Stimulated activated CD8-positive, alpha-beta memory T cell treated with anti-CD3 and anti-CD28 coated beads, Interleukin-15, amount 100 ng/mL, for 1 hour (primary cell): ENCODE measurements at places on chromosomes 11 and 22.

GRCh38 chr11:2670541-2671100 is 29.2 kb downstream of the KCNQ1OT1 start:
- DNase-seq = no peak

- DNase-seq = no peak
These were observed 228.5 kb upstream of the SESN3 start for GRCh38 chr11:95459291-95460042.

DNA sequence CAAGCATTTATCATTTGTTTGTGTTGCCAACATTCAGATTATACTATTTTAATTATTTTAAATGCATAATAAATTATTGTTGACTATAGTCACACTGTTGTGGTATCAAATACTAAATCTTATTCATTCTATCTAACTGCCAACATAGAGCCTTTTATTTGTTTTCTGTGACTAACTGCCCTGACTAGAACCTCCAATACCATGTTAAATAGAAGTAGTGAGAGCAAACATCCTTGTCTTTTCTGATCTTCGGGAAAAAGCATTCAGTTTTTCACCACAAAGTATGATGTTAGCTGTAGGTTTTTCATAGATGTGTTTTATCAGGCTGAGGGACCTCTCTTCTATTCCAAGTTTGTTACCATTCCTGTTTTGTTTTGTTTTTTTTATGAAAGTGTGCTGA is 15.2 kb downstream of the TRIM34 start:
- no peak for DNase-seq

DNA sequence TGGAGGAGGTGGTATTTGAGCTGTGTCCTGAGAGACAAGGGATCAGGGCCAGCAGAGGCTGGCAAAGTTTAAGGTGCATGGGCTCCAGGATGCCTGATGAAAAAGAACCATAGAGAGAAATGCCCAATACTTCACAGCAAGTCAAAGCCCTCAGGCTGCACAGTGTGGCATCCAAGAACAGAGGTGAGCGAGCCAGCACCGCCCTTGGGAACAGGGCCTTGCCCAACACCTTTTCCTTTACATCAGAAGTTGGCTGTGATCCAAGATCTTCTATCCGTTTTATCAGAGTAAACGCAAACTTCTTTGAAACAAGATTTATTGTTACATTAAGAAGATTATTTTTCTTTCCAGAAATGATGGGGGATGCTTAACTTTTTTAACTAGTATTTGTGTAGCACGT is 1.4 kb downstream of the B3GNT6 start:
- no peak for DNase-seq

DNA sequence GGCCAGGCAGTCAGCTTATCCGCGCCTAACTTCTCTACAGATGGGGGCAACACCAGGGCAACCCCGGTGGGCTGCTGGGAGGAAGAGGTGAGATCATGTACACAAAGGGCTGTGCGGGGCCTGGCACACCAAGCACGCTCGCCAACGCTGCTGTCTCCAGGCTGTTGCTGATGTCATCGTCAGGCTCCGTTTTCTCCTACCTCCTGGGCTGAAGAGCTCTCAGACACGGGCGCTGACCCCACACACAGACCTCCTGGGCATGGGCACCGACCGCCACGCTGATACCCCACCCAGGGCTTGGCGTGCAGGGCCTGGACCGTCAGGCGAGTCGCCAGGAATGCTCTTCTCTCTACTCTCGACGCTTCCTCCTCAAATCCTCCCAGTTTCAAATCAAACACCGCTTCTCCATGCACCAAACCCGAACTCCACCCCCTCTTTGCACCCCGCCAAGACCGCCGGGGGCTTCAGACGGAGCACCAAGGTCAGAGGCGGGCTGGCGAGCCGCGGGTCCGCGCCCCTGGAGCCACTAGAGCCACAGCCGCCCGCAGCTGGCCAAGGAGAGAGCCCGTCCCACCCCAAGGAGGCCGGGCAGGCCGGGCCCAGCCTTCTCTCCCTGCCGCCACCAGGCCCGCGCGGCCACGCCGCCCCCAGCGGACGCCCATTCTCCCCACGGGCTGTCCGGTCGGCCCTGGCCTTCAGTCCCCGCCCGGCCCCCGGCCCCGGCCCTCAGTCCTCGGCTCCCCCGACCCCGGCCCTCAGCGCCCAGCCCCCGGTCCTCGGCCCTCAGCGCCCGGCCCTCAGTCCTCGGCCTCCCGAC is 772 bp downstream of the SBF1 start:
- DNase-seq = no peak

- no peak for DNase-seq
These were observed 228.1 kb downstream of the TENM4 start for GRCh38 chr11:79212741-79213190.

GRCh38 chr11:36081274-36081945 is 137.5 kb downstream of the LDLRAD3 start:
- DNase-seq = no peak
